ENCODE measurements at places on chromosomes 4 and X. TPM values are rescaled to one million over a fixed set of nuclear protein-coding genes. Genes with fewer than 3 reads are reported as not detected.

DNA sequence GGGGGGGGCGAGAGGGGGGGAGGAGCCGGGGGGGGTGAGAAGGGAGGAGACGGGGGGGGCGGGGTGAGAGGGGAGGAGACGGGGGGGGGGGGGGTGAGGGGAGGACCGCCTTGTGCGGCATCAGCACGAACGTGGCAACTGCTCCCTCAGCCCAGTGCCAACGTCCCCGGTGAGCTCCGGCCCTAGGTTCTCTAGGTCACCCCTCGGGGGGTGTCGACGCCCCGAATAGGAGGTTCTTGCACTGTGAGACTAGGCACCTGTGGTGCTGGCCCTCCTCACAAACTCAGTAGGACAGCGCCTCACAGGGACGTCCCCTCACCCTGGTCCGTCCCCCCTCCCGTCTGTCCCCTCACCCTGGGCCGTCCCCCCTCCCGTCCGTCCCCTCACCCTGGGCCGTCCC is 21.5 kb upstream of the GTPBP6 start:
- DNase-seq, result no peak

DNA sequence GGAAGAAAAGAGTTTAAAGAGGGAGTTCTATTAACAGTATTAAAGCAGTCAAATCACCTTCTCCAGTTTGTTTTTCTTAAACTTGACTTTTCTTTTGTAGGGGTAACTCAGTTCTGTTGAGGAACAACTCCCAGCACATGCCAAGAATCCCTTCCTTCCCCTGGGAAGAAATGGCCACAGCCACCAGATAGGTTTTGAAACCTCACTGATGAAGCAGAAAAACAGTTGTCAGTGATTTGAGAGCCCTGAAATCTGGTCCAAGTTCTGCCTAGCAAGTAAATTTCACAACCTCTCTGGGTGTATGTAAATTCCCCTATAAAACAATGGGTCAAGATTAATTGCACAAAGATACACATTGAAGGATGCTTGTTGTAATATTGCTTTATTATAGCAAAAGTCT is 167.1 kb downstream of the DHX15 start:
- no peak for DNase-seq

ASIC5 gene
- total RNA-seq, result not detected

GRCh38 chrX:129980540-129981199 is 1.8 kb upstream of the BCORL1 start:
- DNase-seq, result no peak

DNA sequence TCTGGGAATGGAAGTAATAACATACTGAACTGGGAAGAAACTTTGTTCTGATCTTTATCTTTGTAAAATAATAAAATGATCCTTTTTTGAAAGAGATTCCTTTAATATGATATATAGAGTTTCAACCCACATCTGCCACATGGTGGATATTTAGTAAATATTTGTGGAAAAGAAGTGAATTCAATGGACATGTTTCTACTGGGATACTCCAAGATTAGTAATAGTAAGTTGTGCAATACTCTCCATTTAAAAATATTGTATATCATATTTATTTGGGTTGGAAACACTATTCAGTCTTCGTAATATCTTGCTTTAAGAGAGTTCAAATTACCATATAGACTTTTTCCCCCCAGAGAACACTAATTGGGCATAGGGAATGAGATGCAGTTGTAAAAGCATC is 17.8 kb upstream of the ARSJ start:
- DNase-seq, result no peak

GRCh38 chr4:76376534-76376933 is 44.4 kb downstream of the CCDC158 start:
- no peak for DNase-seq
